ENCODE measurements at places on chromosomes 3 and 15. TPM values are rescaled to one million over a fixed set of nuclear protein-coding genes. Genes with fewer than 3 reads are reported as not detected.
A peak's percentile ranks its signal among the peaks of the same experiment; 100 is the strongest.

DNA sequence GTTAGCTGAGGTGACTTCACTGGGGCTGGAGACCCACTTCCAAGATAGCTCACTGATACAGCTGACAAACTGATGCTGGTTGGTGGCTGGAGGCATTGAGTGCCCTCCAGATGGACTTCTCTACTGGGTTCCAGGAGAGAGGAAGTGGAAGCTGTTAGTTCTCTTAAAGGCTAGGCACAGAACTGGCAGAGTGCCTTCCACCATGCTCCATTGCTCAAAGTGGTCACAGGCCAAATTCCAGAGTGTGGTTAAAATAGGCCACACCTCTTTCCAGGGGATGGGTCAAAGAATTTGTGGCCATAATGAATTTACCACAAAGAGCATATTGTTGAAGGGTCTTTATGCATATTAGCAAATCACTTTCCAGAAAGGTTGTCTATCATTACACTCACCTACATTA is 74.2 kb downstream of the NMD3 start:
- H3K27me3 ChIP-seq = no peaks in the 10 kb centered on the region
- H3K4me3 ChIP-seq = no peak overlapping the region
- no peak overlapping the region for H3K27ac ChIP-seq
- H3K36me3 ChIP-seq = no peaks in the 10 kb centered on the region

- H3K36me3 ChIP-seq = no peaks in the 10 kb centered on the region
- H3K4me3 ChIP-seq = no peak overlapping the region
- H3K4me1 ChIP-seq = no peaks in the 10 kb centered on the region
- no peaks in the 10 kb centered on the region for H3K27me3 ChIP-seq
Observed at GRCh38 chr15:81740416-81740815, 305.4 kb downstream of the MEX3B start.

GRCh38 chr3:107894998-107895397 is 195.8 kb downstream of the CD47 start:
- no peaks in the 10 kb centered on the region for H3K36me3 ChIP-seq
- H3K27me3 ChIP-seq = peaks cover 8% of the 10 kb centered on the region
- DNase-seq = no peak
- no peak overlapping the region for H3K4me3 ChIP-seq
- H3K27ac ChIP-seq = no peak overlapping the region
- H3K4me1 ChIP-seq = peaks cover 2% of the 10 kb centered on the region

DNA sequence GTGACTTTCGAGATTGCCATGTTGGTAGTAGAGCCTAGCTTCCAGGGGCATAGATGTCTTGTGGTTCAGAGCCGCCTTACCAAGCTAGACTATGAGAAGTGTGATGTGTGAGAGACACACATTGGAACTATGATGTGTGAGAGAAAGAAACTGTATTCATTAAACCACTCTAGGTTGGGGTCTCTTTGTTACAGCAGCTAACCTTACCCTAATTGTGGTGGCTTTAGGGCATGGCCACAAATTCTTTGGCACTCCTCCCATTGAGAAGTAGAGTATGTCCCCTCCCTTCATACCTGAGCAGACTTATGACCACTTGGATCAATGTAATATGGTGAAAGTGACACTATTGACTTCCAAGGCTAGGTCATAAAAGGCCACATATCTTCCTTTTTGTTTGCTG is 35.3 kb upstream of the CDV3 start:
- peaks cover 21% of the 10 kb centered on the region for H3K4me1 ChIP-seq
- no peak overlapping the region for H3K4me3 ChIP-seq
- H3K36me3 ChIP-seq = no peaks in the 10 kb centered on the region
- no peak for DNase-seq
- H3K27me3 ChIP-seq = no peaks in the 10 kb centered on the region
- H3K27ac ChIP-seq = no peak overlapping the region

DNA sequence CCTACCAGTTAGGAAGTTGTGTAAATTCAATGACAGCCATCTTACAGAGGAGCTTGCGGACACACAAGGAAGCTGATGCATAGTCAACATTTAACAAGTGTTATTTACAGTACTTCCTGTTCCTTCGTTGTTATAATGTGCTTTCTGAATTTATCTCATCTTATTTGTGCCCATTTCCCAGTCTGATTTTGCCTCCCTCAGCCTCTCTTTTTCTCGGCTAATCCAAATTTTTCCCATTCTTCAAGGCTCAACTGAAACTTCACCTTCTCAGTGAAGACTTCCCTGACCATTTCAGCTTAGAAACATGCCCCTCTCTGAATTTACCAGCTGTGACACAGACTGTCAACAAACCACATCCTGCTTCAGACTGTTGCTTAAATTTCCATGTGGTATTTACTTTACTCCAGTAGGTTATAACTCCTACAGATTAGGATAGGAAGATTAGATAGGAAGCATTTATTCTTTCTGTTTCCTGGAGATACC is 55.7 kb upstream of the CP start:
- H3K4me3 ChIP-seq = no peak overlapping the region
- H3K27me3 ChIP-seq = no peaks in the 10 kb centered on the region
- peak; percentile 84 for DNase-seq
- peaks cover 4% of the 10 kb centered on the region for H3K4me1 ChIP-seq

DNA sequence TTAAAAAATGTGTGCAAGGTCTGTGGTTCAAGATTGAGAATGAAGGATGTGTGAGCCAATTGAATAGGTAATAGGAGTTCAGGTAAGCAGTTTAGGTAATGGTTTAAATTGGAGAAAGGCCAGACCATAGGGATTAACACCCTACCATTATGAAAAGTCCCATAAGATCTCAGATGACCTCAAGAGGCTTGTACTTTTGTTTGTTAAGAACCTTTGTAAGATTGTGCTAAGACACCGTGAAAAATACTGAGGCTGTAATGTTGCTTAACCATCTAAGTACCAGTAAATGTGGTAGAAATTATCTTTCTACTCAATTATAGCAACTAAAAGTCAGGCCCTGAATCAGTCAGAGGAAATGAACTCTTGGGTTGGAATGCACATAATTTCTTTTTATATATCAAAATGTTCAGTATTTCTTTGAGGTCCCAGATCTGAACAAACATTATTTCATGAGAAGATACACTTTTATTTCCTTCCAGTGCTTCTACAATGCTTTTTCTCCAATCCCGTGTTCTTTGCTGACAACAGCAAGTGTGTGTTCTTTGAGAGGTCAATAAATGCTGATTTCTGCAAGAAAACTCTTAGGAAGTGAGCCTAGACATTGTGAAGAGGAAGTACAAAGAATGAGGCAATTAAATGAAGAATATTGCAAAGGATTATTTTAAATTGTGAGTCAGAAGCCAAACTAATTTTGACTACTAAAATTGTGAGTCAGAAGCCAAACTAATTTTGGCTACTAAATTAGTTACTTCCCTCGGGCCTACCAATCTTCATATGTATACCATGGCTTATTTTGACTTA is 66.4 kb downstream of the TCF12 start:
- no peak overlapping the region for H3K27ac ChIP-seq
- no peaks in the 10 kb centered on the region for H3K36me3 ChIP-seq
- no peak overlapping the region for H3K4me3 ChIP-seq
- H3K27me3 ChIP-seq = no peaks in the 10 kb centered on the region
- peak; percentile 48 for DNase-seq
- H3K4me1 ChIP-seq = peaks cover 18% of the 10 kb centered on the region

- no peaks in the 10 kb centered on the region for H3K27me3 ChIP-seq
- no peaks in the 10 kb centered on the region for H3K36me3 ChIP-seq
- DNase-seq = no peak
- no peak overlapping the region for H3K27ac ChIP-seq
Observed at GRCh38 chr3:36434687-36435426, 54.6 kb downstream of the STAC start.

DNA sequence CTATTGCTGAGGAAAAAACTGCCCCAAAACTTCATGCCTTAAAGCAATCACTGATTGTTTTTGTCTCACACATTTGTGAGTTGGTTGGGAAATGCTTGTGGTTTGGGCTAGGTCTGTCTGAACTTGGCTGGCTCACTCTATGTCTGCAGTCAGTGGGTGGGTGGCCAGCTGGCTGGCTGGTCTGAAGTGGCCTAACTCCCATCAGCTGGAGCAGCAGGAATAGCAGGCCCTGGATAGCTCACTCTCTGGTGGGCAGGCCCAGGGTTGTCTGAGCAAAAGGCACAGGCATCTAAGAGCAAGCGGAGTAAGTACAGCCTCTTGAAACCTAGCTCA is 37.7 kb upstream of the PRR20G start:
- H3K27me3 ChIP-seq = no peaks in the 10 kb centered on the region
- no peaks in the 10 kb centered on the region for H3K36me3 ChIP-seq
- no peak for DNase-seq
- H3K4me3 ChIP-seq = no peak overlapping the region
- H3K4me1 ChIP-seq = no peaks in the 10 kb centered on the region

DNA sequence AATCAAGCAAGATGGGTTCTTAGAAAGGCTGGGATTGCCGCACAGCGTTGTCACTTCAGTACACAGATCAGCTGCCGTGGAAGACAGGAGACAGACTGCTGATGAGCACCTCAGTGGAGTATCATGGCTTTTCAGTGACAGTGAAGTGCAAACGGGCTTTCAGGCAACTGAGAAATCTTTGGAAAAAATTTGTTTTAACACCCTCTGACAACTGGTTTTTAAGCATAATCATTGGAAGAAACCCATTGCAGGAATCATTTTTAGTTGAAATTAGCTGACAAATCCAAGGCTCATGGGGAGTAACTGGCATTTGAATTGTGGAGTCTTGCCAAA is 418.8 kb downstream of the OTOL1 start:
- no peak overlapping the region for H3K4me3 ChIP-seq
- H3K27ac ChIP-seq = no peak overlapping the region
- peaks cover 2% of the 10 kb centered on the region for H3K4me1 ChIP-seq
- no peak for DNase-seq
- H3K36me3 ChIP-seq = no peaks in the 10 kb centered on the region

The FAM107A gene
- total RNA-seq = not detected

The PDCD10 gene
- total RNA-seq = 63.0 TPM

- no peaks in the 10 kb centered on the region for H3K4me1 ChIP-seq
- H3K4me3 ChIP-seq = no peak overlapping the region
- H3K27ac ChIP-seq = no peak overlapping the region
- no peaks in the 10 kb centered on the region for H3K27me3 ChIP-seq
Observed at GRCh38 chr3:195312714-195313113, 41.8 kb upstream of the XXYLT1 start.

The GPR149 gene
- total RNA-seq = not detected

The CPA3 gene
- total RNA-seq = not detected

- H3K4me1 ChIP-seq = no peaks in the 10 kb centered on the region
- H3K36me3 ChIP-seq = no peaks in the 10 kb centered on the region
- DNase-seq = no peak
- H3K4me3 ChIP-seq = no peak overlapping the region
Observed at GRCh38 chr3:60898321-60898720, 352.9 kb downstream of the FHIT start.

DNA sequence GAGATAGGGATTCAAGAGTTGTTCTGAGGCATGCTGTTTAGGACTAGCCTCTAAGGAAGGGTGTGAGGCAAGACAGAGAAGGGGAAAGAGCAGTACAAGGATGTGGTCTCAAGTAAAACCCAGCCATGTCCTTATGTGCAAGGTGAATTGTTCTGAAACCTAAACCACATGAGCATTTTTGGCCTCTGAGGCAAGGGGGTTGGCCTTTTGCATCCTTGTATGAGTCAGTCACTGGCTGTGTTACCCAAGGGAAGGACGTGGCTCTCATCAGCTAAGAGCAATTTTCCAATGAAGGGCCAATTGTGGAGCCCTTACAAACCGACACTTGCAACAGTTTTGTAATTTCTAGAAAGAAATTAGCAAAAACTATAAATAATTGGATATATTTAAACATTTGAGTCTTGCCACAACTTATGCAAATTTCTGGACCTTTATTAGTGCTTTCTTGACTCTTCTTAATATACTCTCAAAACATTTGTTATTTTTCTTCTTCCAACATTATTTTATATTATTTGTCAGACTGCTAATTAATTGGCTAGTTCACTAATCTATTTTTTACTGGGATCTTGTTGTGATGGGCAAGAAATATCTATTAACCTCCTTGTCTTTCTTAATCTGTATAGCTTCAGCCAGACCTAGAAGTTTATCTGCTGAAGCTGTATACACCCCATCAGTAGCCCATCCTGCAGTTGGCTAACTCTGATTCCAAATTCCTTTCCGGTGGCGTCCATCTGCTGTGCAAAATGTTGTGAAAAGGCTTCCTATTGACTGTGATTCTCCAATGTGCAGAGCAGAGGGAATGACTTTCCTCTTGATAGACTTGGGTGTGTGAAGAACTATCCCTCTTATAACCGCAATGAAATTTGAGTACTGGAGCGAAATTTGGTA is 97.7 kb upstream of the P2RY1 start:
- H3K36me3 ChIP-seq = no peaks in the 10 kb centered on the region
- no peak overlapping the region for H3K4me3 ChIP-seq
- H3K27me3 ChIP-seq = no peaks in the 10 kb centered on the region
- H3K27ac ChIP-seq = no peak overlapping the region
- DNase-seq = peak; percentile 10
- no peaks in the 10 kb centered on the region for H3K4me1 ChIP-seq

The CCDC54 gene
- total RNA-seq = not detected

DNA sequence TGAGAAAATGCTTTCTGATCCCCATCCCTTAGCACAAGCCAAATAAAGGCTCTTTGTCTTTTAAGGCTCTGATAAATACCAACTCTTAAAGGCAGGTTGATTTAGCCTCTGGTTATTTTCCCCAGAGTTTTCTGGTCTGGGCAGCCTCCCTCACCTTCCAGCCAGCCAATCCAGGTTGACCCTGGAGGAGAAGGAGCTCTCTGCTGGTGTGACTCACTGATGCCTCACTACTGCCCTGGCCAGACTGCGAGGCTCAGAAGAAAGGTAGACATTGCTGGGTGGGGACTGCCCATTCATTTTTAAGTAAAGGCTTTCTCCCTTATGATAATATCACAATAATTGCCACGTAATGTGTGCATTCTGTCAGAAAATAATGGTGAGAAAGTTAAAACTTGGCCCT is 37.1 kb downstream of the SLCO3A1 start:
- no peaks in the 10 kb centered on the region for H3K36me3 ChIP-seq
- no peaks in the 10 kb centered on the region for H3K4me1 ChIP-seq
- peak; percentile 54 for DNase-seq
- H3K4me3 ChIP-seq = no peak overlapping the region
- H3K27me3 ChIP-seq = no peaks in the 10 kb centered on the region

The ALPK3 gene
- total RNA-seq = under 0.01 TPM
